Left forelimb (tissue), 1 donor: ENCODE measurements at places on chromosomes 13 and 19.

DNA sequence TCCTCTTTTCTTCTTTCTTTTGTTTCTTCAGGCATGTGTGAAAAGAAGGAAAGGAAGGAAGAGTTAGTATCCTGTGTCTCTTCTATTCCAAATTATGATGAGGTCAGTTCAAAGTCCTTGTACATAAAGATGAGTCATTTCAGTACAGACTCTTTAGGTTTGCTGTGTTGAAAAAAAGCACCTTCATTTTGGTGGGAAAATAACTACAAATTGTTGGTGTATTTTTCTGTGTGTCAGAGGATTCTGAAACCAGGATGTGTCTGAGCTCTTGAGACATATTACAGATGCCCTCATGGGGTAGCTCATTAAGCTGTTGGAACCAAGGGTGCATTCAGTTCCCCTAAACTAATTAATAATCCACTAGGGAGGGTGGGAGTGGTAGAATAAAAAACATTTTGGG lies 5.8 kb upstream of the HSPH1 start:
- no peak for DNase-seq

- DNase-seq, result no peak
Observed at GRCh38 chr13:51724721-51725120, 79.2 kb downstream of the DHRS12 start.

DNA sequence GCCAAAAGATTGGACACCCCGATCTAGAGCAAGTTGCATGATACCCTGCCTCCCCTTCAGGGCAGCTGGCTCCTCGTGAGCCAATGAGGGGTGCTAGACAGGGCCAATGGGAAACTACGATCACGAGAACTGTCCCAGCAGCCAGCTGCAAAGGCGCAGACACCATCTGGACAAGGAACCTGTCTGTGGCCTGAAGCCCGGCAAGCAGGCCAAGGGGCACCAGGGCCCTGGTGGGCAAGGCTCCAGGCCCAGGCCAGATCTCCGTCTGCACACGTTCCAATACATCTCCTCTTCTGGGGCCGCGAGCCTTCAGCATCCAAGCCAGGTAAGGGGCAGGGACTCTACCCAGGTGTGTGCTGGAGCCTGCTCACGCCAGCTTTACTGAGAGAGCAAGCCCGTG lies 20.2 kb downstream of the MED26 start:
- no peak for DNase-seq

- DNase-seq, result no peak
Observed at GRCh38 chr13:79992111-79992510, 348.8 kb downstream of the SPRY2 start.

DNA sequence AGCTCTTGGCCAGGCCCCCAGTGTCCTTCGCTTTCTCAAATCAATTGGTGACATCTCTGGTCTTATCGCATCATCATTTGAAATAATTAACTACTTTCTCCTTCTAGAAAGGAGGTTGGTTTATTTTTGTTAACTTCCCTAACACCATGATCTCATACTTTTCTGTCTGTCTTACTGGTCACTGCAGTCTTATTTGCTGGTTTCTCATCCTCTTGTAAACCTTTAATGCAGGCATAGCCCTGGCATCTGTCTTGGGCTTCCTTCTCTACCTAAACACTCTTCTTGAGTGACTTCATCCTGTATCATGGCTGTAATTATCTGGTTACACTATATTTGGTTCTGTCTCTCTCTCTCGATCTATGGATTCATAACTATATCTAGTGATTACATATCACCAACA lies 152.8 kb downstream of the CYSLTR2 start:
- DNase-seq, result no peak

DNA sequence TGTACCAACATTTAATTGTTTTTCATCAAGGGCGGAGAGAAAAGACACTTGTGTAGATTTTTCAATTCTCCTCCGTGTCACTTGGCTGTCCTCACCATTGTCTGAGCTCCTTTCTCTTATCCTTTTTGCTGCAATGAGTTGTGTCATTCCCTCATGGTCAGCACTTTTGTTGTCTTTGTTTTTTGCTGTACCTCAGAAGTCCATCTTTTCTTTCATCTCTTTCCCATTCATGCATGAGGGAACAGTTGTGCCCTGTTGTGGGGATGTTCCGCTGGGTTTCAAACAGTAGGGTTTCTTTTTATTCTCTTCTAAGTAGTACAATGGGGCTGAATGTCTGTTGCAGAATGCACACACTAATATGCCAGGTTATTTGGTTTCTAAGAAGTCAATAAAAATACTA lies 222.6 kb downstream of the TM9SF2 start:
- no peak for DNase-seq

- DNase-seq, result no peak
Observed at GRCh38 chr19:49217382-49217781, 59.8 kb downstream of the TRPM4 start.

- DNase-seq, result peak; percentile 91
Observed at GRCh38 chr19:57477191-57478008, at the start of gene ZNF772. Gene ZNF772, minus strand, starts transcription at chr19:57477566. Its CDS starts 257 bp downstream, at chr19:57477309.

- no peak for DNase-seq
Observed at GRCh38 chr19:4536798-4537197, 1.8 kb upstream of the PLIN5 start.

- no peak for DNase-seq
Observed at GRCh38 chr13:39451301-39451700, 151.7 kb downstream of the LHFPL6 start.

DNA sequence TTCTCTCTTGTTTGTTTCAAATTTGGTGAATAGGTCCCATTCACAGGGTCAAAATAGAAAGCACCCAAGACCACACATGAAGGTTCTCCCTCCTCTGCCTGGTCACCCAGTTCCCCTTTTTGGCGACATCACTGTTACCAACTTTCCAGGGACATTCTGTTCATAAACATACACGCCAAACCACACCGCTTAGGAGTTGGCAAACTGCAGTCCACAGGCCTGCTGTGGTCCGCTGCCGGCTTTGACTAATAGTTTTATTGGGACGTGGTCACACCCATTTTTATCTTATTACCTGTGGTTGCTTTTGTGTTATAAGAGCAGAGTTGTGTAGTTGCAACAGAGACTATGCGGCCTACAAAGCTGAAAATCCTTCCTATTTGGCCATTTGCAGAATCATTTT lies 24.2 kb downstream of the UHRF1 start:
- no peak for DNase-seq

GRCh38 chr13:60165391-60166099 lies 1.8 kb upstream of the DIAPH3 start:
- DNase-seq, result no peak

DNA sequence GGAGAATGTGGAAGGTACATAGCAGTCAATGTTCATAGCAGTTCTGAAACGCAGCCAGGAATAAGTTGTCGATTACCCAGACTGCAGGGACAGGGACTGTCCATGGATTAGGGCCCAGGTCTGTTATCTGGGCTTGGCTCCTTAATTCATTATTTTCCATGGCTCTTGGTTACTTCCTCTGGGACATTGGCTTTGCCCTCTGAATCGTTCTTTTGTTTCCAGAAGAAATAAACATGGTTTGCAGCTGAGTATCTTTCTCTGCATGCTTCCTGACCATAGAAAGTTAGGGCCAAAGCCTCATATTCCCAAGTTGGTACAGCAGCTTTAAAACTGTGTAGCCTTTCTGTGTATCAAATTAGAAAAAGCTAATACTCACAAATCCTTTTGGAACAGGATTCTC lies 121.7 kb upstream of the MAB21L1 start:
- no peak for DNase-seq

DNA sequence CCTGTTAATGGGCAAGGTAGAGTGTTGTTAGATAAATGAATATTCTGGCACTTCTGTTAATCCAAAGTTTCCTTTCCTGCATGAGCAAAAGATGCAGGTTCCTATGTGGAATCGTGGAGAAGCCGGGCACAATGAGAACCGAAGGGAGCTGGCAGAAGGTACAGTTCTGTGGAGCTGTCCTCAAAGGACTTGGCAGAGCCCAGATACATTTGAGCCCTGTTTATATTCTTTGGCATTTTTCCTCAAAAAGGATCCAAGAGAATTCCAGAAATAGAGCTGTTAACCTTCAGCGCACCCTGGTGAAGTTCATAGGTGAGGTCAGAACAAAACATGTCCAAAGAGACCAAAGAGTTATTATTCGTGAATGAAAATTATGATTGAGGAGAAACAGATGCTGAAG lies 4.0 kb upstream of the DLEU7 start:
- no peak for DNase-seq

DNA sequence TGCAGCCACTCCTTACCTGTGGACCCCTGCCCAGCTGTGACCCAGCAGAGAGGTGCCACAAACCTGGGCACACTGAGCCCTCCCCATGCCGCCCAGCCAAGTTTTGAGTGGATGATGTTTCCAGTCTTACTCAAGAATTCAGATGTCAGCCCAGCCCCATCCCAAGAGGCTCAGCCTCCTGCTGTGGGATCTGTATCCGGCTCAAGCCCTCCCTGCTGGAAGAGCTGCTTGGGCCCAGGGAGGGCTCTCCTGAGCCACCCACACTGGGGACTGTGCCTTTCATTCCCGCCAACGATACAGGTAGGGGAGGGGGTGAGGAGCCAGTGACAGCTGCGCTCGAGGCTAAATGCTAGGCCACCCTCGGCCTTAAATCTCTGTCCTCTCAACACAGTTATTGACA lies 5.9 kb upstream of the SLC7A9 start:
- no peak for DNase-seq

DNA sequence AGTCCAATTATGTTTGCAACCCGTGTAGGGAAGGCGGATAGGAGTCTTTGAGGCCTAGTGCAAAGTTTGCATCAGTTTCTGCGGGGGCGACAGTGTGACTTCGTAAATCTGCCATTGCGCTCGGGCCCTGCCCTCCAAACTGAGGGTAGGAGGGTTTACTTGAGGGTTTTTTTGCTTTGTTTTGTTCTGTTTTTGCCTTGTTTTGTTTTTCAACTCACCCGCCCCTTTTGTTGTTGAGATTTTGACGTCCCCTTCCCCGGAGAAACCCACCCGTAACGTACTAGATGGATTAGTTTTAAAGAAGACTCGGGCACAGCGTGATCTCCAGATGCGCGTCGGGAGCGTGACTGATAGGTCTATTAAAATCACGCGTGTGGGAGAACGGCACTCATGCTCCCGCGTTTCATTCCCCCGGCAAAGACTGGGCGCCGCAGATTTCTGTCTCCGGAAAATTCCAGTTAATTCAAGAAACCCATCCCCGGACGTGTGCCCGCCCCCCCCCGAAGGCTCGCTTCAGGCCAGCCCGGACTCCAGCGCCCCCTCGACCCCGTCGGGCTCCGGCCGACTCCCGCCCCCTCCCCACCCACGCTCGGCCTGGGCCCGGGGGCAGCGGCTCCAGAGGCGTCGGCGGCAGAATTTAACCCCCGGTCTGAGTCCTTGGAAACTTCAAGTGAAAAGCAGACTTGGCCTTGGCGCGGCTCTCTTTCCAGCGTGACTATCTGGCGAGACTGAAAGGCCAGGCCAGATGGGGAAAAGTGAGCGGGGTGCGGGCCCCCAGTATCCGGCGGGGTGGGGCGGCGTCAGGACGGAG lies 5.0 kb downstream of the SOX1 start:
- DNase-seq, result no peak

GRCh38 chr13:98568918-98569317 lies 8.0 kb downstream of the STK24 start:
- no peak for DNase-seq

DNA sequence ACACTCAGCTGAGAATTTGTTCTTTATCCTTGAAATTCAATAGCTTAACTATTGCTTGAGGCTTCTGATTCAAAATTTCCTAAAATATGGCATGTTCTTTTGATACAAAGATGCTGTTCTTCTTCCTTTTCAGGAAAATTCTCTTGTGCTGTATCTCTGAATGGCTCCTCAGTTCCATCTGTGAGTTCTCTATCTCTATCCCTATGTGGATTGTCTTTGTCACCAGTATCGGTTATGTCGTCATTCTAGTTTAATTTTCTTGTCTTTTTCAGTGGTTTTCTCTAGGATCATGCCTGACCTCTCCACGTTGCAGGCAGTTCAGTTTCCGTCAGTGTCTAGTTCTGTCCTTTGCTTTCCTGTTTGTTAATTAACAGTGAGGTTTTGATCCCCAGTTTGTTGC lies 104.6 kb upstream of the GJB6 start:
- no peak for DNase-seq

DNA sequence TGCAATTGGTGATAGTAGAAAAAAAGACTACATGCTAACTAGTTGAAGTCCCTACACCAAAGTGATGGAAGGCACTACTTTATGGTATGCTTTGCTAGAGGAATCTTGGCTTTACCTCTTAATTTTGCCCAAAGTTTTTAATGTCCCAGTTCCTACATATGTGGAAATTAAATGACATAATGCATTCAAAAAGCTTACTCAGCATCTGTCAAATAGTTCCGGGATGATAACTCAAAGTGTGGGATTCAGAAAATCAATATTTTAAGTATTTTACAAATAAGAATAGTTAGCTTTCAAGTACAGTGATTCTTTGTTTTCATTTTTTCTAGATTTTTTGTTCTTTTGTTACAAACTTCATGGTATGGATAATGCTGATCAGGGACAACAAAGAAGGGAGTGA lies 211.6 kb downstream of the PCDH20 start:
- DNase-seq, result no peak

- DNase-seq, result no peak
Observed at GRCh38 chr13:70714993-70715392, 606.7 kb upstream of the KLHL1 start.

DNA sequence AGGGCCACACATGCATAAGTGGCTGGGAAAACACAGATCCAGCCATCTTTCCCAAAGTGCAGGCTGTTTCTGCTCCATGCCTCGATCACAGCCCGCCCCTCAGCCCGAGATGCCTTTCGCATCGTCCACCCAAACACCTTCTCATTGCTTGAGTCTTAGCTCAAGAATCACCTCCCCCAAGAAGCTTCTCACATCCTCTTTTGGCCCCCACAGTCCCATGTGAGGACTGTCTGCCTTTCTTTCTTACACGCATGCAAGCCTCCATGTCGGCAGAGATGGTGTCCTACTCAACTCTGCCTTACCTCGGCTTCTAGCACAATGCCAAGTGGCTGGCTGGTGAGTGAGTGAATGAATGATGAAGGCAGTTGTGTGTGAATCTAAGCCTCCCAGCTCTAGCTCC lies 18.1 kb upstream of the GSX1 start:
- DNase-seq, result no peak

DNA sequence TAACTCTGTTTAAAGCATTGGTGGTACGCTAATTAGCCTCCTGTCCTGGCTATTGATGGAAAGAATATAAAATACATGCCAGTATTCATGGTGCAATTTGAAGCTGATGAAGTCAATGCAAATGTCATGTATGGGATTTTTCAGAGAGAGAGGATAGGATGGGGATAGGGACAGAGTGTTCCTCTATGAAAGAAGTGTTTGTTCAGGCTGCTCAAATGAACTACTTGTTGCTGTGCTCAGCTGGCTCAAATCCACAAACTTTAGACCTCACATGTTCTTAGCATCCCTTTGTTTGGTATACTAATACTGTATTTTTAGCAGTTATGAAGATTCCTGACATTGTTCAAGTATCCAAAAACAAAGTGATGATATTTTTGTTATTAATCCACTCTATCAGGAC lies 116.5 kb downstream of the SLITRK1 start:
- no peak for DNase-seq

- DNase-seq, result no peak
Observed at GRCh38 chr13:99464441-99464949, 36.8 kb upstream of the TM9SF2 start.

- DNase-seq, result no peak
Observed at GRCh38 chr19:41511628-41512027, 64.3 kb upstream of the CEACAM21 start.

GRCh38 chr19:709965-710571 lies 1.3 kb downstream of the PALM start:
- DNase-seq, result no peak
